ENCODE measurements at places on chromosomes 1 and 21.

GRCh38 chr1:97093741-97094140 lies 372.2 kb downstream of the PTBP2 start:
- DNase-seq, result no peak

DNA sequence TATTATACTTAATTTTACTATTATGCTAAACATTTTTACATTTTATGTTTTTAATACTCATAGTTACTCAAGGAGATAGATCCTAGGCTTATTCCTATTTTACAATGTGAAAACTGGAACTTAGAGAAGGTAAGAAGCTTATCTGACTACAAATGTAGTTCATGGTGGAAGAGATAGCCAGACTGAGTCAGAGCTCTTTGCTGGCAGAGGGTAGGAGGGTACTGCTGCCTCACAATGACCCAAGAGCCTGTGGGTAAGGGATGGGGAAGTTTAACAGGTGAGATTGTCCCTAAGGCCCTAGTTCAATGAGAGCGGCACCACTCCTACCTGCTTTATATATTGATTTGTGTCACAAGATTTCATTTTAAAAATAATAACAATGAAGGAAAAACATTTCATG lies 34.1 kb upstream of the NEK7 start:
- no peak for DNase-seq

- no peak for DNase-seq
These were observed 549.6 kb downstream of the KIF26B start for GRCh38 chr1:245704341-245704740.

DNA sequence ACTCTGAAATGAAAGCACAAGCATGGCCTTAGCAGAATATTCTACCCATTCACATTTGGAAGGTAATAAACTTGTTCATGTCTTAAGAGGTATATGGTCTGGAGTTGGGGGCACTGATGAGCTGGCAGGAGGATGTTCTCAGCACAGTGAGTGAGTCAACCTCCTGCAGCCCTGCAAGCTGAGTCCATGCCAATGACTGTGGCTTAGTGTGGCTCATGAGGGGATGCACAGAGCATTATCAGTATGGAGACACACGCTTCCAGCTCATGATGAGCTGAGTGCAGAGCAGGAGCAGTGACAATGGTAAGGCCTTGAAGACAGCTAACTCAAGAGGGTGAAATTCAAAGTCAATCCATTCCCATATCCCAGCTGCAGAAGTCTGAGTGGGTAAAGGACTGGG lies 102.3 kb downstream of the TNFSF18 start:
- DNase-seq, result peak; percentile 37

DNA sequence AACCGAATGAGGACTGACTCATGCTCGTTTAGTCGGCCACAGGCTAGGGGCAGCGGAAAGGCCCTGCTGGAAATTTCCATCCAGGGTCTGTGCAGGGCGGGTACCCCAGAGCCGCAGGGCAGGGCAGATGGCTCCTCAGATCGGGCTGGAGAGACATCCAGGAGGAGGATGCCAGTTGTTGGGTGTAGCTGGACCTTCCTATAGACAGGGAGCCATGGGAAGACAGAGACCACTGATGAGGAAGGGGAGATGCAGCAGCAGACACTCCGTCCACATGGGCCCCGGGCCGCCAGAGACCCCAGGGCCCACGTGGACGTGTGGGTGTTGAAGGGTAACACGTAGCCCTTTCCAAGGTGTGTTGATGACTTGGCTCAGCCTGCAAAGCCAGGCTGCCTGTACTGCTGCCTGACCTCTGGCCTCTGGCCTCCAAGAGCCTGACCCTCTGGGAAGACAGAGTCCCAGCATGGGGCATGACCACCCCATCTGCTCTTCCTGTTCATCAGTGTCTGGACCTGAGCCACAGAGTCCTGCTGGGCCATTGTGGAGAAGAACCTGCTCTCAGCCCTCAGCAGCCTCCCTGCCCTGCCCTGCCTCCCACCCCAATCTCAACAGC lies 4.8 kb downstream of the GNG4 start:
- DNase-seq, result no peak

GRCh38 chr1:155191904-155192303 lies 15.8 kb downstream of the THBS3 start:
- no peak for DNase-seq

DNA sequence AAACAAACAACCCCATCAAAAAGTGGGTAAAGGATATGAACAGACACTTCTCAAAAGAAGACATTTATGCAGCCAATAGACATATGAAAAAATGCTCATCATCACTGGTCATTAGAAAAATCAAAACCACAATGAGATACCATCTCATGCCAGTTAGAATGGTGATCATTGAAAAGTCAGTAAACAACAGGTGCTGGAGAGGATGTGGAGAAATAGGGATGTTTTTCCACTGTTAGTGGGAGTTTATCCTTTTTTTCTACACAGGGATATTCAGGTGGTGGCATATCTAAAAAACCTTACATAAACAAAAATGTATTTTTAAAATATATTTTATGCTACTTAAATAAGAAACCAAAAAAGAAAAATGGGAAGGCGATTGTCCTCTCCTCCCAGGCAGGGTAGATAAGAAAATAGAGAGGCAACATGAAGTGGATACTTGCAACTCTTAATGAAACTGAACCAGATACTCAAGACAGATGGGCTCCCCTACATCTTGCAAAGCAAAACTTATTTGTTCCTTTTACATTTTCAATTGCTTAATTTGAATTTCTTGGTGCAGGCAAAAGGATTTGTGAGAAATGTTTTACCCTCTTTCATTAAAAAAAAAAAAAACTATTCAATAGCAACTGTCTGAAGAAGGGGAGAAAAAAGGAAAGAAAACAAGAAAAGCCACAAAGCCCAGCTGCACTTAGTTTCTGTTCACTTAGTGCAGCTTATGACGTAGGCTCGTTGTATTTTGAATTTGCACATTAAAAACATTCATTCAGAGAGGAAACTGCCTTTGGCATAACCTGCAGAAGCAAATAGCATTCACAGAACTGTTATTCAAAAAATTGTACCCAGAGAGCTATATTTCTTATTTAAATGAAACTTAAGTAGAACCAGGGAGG lies 36.9 kb upstream of the RGS1 start:
- no peak for DNase-seq

- DNase-seq, result no peak
These were observed 234.6 kb downstream of the USP25 start for GRCh38 chr21:15964236-15964855.

DNA sequence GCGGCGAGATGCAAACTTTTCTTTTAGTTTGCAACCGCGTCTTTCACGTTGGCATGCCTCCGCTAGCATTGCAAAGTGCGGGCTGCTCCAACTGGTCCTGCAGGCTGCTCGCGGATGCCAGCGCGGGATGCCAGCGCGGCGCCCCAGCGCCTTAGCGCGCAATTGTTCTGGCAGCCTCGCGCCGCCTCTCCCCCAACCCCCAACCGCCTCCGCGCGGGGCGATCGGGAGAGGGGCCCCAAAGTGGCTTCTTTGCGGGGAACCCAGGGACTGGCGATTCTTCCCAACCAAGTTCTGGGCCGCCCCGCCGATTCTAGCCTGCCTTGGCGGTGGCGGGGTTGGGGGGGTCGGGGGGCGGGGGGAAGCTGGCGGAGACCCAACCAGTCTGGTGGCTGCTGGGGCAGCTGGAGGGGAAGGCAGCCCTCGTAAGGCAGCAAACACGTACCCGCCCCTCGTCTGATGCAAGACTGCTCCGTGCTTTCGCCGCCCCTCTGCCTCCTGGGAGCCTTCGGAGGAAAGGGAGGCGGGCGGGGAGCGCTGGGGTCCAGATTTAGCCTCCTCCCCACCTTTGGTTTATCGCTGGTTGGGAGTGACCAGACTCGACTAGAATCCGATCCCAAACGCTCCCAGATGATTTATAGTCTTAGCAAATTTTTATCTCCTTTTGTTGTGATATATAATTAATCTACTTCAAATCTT lies 756 bp downstream of the PHGDH start:
- DNase-seq, result peak; percentile 73

DNA sequence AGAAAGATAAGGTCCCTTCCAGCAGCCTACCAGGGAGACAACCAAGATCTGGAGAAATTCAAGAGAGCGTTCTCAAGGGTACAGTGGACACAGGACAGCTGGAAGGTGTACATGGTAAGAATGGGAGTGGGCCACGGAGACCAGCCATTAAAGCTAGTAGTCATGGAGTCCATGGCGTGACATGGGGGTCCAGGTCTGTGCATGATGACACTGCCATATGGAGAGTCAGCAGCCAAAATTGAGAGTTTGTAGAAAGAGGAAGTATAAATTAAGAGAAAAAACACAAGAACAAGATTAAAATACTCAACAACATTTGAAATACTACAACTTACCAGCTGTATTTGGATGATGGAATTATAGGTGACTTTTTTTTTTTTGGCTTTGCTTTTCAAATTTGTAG lies 7.9 kb upstream of the LORICRIN start:
- no peak for DNase-seq

- DNase-seq, result no peak
These were observed 7.0 kb upstream of the C1orf146 start for GRCh38 chr1:92210701-92211100.

- DNase-seq, result no peak
These were observed 400 bp downstream of the NCF2 start for GRCh38 chr1:183589874-183590243.

- DNase-seq, result no peak
These were observed 1.6 kb downstream of the B3GALT2 start for GRCh38 chr1:193184776-193185175.

DNA sequence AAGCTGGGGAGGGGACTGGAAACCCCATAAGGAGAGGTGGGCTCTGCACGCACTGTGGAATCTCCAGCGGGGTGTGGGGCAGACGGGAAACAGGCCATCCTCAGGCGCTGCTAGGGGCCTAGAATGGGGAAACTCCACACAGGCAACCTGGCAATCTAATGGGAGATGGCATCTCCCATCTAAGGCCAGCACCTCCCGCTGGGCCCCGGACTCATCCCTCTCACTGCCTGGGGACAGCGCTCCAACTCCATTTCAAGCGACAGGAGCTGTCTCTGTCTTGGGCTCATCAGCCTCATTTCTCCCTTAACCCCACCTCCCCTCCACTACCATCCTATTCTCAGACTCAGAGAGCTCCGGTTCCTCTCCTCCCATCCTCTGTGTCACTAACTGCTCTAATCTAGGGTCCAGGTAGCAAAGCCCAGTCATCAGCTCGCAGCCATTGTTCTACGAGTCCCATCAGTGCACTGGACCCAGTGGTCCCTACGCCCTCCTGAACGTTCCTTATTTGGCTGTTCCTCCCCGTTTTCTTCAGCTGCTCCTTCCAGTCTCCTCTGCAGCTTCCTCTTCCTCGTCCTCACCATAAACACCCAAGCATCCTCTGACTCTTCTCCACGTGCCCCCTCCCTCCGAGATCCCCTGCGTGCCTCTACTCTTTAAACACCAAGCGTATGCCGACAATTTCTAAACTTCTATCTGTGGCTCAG lies 93.4 kb upstream of the CASZ1 start:
- DNase-seq, result no peak

- no peak for DNase-seq
These were observed 484.5 kb upstream of the TMPRSS15 start for GRCh38 chr21:18887922-18888602.

- DNase-seq, result no peak
These were observed 18.2 kb downstream of the CENPF start for GRCh38 chr1:214621236-214621635.

DNA sequence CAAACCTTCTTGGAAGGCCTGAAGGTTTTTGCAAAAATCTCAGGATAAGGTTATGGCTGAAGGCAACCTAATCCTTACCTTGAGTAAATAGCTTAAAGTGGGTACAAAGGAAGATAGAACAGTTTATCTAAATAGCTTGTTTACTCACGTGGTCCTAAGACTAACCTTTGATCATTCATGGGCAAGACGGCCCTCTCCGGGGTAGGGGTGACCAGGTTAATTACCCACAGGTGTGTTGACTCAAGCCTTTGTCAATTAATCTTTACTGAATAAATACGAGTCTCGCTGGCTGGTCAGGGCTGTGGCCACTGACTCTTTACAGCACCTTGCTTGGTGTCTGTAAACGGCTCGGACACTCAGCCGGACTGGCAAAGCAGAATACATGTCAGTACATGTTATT lies 10.8 kb downstream of the AADACL4 start:
- DNase-seq, result no peak

DNA sequence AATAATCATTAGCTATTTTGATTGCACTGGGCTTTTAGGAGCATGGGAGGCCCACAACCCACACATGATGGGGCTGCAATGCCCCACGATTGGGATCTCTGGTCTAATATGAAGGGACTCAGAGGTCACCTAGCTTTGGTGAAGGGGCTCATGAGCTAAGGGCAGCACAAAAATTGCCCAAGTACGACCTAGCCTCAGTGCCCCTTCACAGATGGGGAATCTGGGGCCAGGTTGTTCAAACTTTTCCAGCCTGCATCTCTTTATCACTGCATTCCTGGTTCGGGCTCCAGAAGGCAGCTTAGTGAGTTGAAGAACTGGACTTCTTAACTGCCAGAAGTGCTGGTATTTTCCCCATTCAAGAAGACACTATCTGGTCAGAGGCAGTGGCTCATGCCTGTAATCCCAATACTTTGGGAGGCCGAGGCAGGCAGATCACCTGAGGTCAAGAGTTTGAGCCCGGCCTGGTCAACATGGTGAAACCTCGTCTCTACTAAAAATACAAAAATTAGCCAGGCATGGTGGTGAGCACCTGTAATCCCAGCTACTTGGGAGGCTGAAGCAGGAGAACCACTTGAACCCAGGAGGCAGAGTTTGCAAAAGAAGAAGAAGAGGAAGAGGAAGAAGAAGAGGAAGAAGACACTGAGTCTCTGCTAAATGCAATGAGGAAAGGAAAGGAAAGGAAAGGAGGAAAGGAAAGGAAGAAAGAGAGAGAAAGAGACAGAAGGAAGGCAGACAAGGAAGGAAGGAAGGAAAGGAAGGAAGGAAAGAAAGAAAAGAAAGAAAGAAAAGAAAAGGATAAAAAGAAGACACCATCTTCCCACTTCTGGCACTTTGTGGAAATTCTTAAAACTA lies 258.5 kb upstream of the IRF2BP2 start:
- no peak for DNase-seq

GRCh38 chr1:58778385-58779000 lies 5.4 kb downstream of the JUN start:
- no peak for DNase-seq

GRCh38 chr1:4634793-4635406 lies 19.5 kb upstream of the AJAP1 start:
- DNase-seq, result no peak

- DNase-seq, result no peak
These were observed 11.3 kb downstream of the NBPF3 start for GRCh38 chr1:21451212-21451611.
